Spleen (tissue), 13 donors: ENCODE measurements at places on chromosomes 6 and 20. TPM values are rescaled to one million over a fixed set of nuclear protein-coding genes. Genes with fewer than 3 reads are reported as not detected.

Gene CTNNBL1
- total RNA-seq = 67.1 TPM

DNA sequence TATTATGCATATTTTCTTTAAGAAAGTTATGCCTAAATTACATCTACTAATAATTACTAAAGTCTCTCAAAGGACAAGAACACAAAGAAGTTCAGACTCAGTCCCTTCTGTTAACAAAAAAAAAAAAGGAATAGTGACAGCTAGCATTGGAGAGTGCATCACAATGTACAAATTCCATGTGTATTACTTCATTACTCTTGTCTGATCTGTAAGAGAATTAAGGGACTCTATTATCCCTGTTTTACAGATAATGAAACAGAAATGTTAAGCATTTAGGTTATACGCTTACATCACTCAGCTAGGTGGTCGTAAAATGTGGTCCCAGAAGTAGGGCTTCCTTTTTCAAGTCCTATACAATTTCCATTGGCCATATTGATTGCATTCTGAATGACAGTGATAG is 17.2 kb upstream of the VNN1 start:
- DNase-seq = no peak

GRCh38 chr6:128463942-128464341 is 56.5 kb downstream of the PTPRK start:
- DNase-seq = no peak

- no peak for DNase-seq
Measured at GRCh38 chr20:11406877-11407276, 510.8 kb upstream of the BTBD3 start.

Gene SF3B5
- 89.6 TPM for total RNA-seq

GRCh38 chr20:3818155-3819151 is 1.9 kb upstream of the AP5S1 start:
- peak; percentile 81 for DNase-seq

GRCh38 chr20:962223-962622 is 39.9 kb downstream of the RSPO4 start:
- no peak for DNase-seq

DNA sequence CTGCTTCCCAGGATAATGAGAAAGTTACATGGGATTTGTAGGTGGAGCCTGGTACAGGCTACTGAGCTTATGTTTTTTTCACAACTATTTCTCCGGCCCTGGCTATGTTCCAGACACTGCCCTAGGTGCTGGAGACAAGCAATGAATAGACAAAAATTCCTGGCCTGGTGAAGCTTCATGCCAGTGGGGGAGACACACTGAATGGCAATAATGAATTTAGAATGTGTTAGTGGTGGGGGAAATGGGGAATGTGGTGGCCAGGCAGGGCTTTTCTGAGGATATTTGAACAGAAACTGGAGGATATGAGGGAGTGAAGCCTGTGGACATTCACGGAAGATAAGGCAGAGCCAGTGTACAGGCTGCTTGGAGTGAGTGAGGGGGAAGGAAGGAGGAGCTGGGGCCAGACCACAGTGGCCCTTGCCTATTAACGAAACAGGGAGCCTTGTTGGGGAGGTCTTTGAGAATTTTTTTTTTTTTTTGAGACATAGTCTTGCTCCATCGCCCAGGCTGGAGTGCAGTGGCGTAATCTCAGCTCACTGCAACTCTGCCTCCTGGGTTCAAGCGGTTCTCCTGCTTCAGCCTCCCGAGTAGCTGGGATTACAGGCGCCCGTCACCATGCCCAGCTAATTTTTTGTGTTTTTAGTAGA is 6.6 kb downstream of the FOXS1 start:
- no peak for DNase-seq

DNA sequence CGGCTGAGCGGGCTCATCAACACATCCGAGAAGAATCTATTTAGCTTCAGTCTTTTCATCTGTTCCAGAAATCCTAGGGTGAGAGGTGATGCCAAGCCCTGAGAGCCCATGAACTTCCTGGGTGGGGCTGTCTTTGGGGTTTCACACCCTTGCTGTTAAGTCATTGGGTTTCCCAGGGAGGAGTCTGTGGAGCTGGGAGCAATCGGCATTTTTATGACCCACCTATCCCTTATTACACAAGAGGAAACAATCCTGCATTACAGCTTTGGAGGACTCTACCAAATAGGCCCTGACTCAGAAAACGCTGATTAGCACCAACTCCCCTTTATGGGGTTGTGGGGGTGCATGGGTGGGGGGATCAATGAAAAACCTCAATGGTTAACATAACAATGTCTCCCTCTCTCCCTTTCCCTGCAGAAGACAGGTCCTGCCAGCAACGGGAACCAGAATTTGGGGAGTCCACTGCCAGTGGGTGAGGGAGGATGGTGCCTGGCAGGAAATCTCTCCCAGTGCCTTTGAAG is 46.3 kb downstream of the EZR start:
- no peak for DNase-seq

DNA sequence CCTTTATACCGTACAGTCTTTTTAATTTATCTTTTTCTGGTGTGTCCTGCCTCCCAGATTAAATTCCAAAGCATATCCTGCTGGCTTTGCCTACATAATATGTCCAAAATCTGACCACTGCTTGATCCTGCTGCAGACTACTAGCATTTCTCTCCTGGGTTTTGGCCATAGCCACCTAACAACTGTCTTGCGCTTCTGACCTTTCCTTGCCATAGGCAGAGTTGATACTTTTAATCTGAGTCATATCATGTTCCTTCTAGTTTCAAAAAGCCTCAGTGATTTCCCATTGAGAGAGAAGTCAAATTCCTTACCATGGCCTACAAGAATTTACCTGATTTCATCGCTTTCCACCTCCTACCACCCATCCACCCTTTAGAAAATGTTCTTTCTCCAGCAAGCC is 104.8 kb downstream of the BCKDHB start:
- no peak for DNase-seq

DNA sequence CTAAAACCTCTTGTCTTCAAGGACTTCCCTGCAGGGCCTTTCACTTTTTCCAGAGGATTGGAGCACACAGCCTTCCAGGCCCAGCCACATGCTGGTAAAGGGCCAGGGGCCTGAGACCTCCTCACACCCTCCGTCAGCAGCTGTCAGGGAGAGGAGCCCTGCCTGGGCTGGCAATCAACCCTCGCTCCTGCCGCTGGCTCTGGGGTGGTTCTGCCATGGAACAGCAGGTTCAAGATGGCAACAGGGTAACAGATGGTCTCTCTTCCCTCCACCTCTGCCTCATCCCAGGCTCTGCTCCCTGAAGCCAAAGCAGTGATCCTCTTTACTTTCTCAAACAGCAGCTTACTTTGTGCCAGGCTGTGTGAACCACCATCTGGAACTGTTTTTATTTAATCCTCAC is 23.8 kb downstream of the PCNA start:
- peak; percentile 76 for DNase-seq

- peak; percentile 77 for DNase-seq
Measured at GRCh38 chr6:10411971-10412460, 2.9 kb downstream of the TFAP2A start.

- no peak for DNase-seq
Measured at GRCh38 chr6:155278319-155279049, 14.7 kb downstream of the CLDN20 start.

- DNase-seq = no peak
Measured at GRCh38 chr6:77456531-77457248, 6.6 kb downstream of the HTR1B start.

- DNase-seq = no peak
Measured at GRCh38 chr6:157024745-157025144, 247.6 kb downstream of the ARID1B start.

GRCh38 chr6:17165383-17165782 is 63.5 kb downstream of the STMND1 start:
- DNase-seq = no peak

Gene KIF6
- 0.10 TPM for total RNA-seq

- DNase-seq = peak; percentile 91
Measured at GRCh38 chr20:38842558-38842981, 37.1 kb downstream of the PPP1R16B start.

DNA sequence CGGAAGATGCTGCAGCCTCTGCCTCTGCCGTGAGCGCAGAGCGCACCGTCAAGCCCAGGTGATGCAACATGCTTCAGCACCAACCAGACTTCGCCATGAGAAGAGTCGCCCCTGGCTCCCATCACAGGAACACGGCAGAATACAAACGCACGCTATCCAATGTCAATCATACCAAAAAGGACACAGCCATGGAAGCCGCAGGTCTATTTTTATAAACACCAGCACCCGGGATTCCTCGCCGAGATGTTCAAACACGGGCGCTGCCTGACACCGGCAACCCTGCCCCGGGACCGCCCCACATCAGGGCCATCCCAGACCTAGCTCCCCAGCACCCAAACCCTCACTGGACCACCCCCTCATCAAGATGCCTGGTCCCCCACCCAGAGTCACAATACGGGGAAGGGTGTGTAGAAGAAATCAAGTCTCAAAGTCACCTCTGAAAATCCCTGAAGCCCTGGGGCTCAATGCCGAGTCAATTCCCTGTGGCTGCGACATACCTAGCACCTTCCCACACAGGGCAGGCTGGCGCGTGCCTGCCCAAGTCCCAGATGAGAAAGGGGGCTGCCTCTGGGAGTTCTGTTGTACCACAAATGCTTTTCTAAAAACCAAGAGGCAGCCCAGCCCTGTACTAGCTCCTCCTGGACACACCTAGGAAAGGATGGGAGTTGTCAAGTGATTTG is 17.9 kb downstream of the TAF4 start:
- peak; percentile 53 for DNase-seq

GRCh38 chr6:45415788-45416518 is 38.2 kb upstream of the SUPT3H start:
- DNase-seq = no peak

Gene BACH2
- total RNA-seq = 47.4 TPM

DNA sequence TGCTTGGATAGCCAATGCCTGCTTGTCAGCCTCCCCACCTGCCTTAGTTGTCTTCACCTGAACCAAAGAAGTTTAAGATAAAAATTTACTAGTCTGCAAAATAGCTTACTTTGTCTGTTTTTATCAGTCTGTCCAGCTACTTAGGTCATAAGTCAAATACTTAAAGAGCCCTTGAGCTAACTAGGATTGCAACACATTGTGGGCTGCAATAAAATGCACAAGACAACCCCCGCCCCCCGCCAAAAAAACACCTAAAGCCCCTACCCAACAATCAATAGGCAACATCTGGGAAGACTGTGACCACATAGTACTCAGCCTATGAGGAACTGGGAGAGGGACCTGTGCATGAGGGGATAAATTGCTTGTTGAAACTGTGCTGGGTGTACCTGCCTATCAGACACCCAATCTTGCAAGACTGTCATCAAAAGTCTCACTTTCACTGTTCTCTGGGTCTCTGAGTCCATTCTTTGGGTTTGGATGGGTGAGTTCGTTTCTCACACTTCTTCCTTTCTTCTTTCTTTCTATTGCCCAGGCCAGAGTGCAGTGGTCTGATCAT is 27.3 kb upstream of the ABCC10 start:
- no peak for DNase-seq
